ENCODE measurements at places on chromosomes 11 and 22. TPM values are rescaled to one million over a fixed set of nuclear protein-coding genes. Genes with fewer than 3 reads are reported as not detected.

Gene GPR83
- total RNA-seq: 0.06 TPM

Gene KLHL35
- total RNA-seq: 0.58 TPM

Gene OR10A4
- total RNA-seq: not detected

DNA sequence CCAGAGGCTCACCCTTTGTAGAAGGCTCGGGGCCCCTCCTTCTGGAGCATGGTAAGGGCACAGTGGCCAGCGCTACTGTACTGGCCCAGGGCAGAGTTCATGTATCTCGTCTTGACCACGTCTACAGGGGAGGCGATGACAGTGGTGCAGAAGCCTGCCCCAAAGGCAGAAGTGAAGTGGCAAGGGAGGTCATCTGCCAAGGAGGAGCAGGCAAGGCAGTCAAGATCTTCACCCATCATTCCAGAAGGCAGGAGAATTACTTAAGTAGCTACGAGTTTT, 7.2 kb downstream of the UCP2 start:
- no peak for DNase-seq

DNA sequence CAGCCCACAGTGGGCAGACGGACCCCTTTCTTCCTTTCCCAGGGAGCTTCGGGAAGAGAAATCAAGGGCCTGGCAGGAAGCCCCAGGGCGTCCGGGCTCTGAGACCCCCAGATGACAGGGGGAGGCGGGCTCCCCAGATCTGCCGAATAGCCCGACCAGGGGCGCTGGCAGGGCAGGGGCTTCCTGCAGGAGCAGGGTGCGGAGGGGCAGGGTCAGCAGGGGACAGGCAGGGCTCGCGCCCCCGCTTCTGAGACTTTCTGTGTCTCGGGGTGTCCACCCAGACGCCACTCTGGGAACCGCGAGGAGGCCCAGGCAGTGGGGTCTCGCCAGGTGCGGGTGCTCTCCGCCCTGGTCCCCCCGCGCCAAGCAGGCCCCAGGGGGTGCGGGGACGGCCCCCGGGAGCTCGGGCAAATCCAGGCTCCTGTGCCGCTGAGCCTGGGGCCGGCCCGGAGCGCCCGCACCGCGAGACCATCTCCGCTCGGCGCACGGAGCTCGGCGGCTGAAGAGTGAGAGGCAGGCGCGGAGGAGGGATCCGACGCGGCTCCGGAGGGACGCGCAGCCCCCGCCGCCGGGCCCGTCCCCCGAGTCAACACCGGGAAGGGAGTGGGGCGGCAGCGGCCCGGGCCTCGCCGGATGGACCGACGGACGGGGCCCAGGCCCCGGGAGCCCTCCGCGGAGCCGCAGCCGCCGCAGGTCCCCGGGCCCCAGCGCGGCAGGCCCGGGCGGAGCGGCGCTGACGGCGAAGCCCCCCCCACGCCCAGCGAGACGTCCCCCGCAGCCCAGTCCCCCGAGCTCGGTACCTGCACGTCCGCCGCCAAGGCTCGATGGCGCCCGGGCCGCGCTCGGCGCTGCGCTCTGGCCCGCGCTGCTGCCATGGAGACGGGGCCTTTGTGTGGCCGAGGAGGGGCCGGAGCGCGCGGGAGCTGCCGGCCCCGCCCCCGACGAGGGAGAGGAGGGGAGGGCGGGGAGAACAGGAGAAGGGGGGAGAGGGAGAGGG, at the start of gene PLXNB2:
PLXNB2 (minus strand) TSS at position 894 of the 997 bp plus-strand sequence. CDS start 17,062 bp downstream, outside the sequence.
- DNase-seq: peak; percentile 49

GRCh38 chr11:65886826-65887722, 1.2 kb downstream of the FIBP start:
- no peak for DNase-seq

Gene SHANK2
- total RNA-seq: not detected

Gene FAM227A
- 0.50 TPM for total RNA-seq

GRCh38 chr22:42342426-42343120, 72.1 kb upstream of the TCF20 start:
- no peak for DNase-seq

Gene TBX10
- total RNA-seq: not detected

GRCh38 chr11:88119561-88119960, 55.7 kb downstream of the RAB38 start:
- no peak for DNase-seq

GRCh38 chr11:60769273-60769672, 12.6 kb downstream of the MS4A15 start:
- DNase-seq: no peak

DNA sequence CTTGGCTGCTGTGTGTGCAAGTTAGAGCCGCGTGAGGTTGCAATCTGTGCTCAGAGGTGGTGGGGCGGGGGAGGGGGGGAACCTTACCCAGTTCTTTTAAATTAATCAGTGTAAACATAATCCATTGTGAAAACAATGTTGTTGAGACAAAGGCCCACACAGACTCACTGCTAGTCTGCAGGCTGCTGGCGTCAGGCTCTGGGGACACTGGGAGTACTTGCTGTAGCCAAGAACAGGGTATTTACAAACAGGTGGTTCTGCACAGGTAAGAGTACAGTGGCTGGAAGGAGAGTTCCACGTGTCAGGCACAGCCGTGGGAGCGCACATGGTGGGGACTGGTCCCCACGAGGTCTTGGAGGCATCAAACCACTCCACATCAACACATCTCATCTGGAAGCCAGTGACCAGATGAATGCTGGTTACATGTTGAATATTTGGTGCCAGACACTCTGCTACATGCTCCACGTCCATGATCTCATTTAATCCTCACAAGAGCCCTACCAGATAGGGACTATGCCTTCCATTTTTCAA, 27.4 kb downstream of the SCUBE1 start:
- DNase-seq: no peak

DNA sequence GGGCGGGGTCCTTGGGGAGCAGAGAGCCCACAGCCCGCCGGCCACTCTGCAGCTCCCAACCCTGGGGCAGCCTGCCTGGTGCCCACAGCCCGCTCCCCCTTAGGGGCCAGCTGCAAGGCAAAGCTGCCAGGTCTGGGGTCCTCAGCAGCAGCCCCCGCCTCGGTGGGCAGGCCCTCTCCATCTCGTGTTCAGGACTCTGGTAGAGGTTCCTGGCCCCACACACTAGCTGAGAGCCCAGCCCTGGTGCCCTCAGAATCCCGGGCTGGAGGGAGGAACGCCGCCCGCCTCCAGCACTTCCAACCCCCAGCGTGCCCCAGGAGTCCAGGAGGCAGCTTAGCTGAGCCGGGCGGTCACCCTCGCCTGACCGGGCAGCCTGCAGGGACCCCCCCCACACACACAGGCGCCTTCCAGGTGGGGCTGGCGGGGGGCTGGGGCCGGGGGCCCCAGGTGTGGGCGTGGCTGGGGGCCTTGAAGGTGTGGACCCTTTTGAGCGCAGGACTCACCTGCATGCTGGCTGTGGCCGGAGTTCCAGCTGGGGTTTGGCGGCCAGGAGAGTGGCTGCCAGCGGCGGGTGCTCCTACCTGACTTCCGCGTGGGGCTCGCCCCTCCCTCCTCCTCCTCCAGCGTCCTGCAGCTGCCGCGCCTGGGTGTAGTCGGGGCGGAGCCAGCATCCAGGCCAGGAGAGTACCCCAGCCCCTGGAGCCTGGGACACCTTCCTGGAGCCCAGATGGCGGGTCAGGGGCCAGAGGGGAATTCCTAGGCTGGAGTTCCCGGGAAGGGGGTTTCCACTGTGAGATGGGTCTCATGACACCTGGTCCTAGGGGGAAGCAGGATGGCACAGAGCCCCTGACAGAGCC, at the start of gene ANO9:
ANO9 (minus strand) TSS at position 594 of the 857 bp plus-strand sequence; CDS start at position 509, 85 bp downstream.
- peak; percentile 73 for DNase-seq

GRCh38 chr11:33347490-33348125, 90.4 kb downstream of the HIPK3 start:
- no peak for DNase-seq

Gene SAA4
- not detected for total RNA-seq

DNA sequence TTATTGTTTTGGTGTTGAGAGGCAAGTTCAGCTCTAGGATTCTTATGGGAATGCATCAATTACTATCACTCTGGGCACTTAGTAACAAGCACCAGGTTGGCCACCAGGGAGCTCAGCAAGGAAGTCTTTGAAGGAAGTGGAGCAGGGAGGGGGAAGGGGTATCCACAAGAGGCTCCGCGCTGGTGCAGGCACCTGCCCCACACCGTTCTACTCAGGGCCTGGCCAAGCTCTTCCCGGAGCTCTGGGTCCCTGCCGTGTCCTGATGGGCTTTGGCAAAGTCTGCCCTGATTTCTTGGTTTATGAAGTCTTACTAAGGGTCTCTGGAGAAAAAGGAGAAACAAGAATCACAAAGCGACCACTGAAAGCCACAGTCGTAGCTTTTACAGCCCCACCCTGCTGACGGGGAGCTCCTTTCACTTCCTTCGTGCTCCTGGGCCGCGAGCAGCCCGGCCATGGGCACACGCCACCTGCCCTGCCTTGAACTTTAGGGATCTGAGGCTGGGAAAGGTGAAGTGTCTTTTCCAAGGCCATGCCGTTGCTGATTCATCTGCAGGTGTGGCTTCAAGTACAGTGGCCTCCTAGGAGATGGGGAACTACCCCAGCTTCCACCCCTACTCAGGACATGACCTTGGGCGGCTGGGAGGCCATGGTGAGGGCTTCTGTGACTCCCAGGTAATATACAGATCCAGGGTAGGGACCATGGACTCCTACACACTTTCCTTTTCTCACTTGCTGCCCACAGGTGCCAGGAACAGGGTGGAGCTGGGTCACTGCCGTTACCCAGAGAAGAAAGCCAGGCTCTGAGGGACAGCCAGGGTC, 15.9 kb upstream of the LRRC32 start:
- DNase-seq: no peak

- DNase-seq: peak; percentile 27
These were observed 35.0 kb downstream of the TPBGL start for GRCh38 chr11:75275581-75275980.

Gene TIGD3
- 0.54 TPM for total RNA-seq
